Osteoblast (primary cell): ENCODE measurements at places on chromosomes 2 and 18. TPM values are rescaled to one million over a fixed set of nuclear protein-coding genes. Genes with fewer than 3 reads are reported as not detected.
A peak's percentile ranks its signal among the peaks of the same experiment; 100 is the strongest.

GRCh38 chr18:59502274-59503175 lies 143.5 kb upstream of the LMAN1 start:
- H3K27me3 ChIP-seq, result no peaks in the 10 kb centered on the region
- peak; percentile 85 for DNase-seq
- peak overlapping the region; percentile 92 for H3K27ac ChIP-seq
- peak overlapping the region; percentile 16 for H3K4me3 ChIP-seq

DNA sequence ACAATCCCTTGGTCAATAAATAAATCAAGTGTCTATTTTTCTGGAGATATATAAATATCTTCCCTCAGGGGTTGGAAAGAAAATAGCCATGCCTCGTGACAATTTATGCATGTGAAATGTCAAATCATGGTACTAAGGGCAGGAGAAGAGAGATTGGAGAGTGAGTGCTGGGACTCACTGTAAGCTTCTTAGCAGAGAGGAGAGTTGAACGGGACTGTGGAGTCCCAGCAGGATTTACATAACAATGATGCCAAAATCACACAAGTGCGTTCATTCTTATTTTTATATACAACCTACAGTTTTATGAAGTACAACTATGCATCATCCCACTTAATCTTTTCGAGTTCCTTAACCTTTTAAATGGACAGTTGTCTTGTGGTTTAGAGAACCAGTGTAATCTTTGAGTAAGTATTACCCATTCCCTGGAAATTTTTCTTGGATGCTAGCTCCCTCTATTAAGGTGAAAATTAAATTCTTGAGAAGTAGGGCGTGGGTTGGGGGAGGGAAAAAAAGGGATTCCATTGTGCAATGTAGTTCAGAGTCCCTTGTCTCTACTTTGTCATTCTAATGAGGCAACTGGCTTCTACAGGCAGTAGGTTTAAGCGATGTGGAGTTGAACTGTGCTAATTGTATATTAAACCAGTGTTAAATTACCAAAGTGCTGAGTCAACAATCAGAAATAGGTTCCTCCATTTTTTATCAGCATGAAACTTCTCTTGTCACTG lies 143.6 kb upstream of the EPHA4 start:
- H3K4me3 ChIP-seq, result no peak overlapping the region
- no peak for DNase-seq
- no peaks in the 10 kb centered on the region for H3K36me3 ChIP-seq
- peaks cover 7% of the 10 kb centered on the region for H3K4me1 ChIP-seq
- no peak overlapping the region for H3K27ac ChIP-seq
- no peaks in the 10 kb centered on the region for H3K27me3 ChIP-seq

DNA sequence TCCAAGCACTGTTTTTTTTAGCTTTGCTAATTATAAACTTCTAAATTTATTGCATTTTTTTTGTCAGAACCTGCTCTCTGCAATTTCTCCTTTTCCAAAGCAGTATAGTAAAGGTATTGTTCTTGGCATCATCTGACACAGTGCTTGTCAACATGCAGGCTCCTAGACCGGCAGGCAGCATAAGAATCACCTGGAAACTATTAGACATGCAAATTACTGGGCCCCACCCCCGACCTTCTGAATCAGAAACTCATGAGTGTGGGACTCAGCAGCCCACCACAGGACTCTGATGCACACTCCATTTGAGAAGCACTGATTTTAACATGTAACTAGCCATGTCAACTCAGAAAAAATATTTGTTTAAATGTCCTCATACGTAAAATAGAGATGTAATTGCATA lies 551.1 kb upstream of the CELF4 start:
- no peaks in the 10 kb centered on the region for H3K4me1 ChIP-seq
- H3K36me3 ChIP-seq, result no peaks in the 10 kb centered on the region
- DNase-seq, result no peak
- H3K4me3 ChIP-seq, result no peak overlapping the region
- no peaks in the 10 kb centered on the region for H3K27me3 ChIP-seq

GRCh38 chr2:105515581-105516415 lies 116.9 kb upstream of the FHL2 start:
- peaks cover 4% of the 10 kb centered on the region for H3K27me3 ChIP-seq
- H3K36me3 ChIP-seq, result no peaks in the 10 kb centered on the region
- no peak overlapping the region for H3K4me3 ChIP-seq
- peaks cover 28% of the 10 kb centered on the region for H3K4me1 ChIP-seq
- H3K27ac ChIP-seq, result no peak overlapping the region

GRCh38 chr18:57527556-57528229 lies 58.8 kb downstream of the FECH start:
- no peak overlapping the region for H3K4me3 ChIP-seq
- H3K27me3 ChIP-seq, result no peaks in the 10 kb centered on the region
- DNase-seq, result no peak
- no peaks in the 10 kb centered on the region for H3K36me3 ChIP-seq
- no peak overlapping the region for H3K27ac ChIP-seq
- H3K4me1 ChIP-seq, result no peaks in the 10 kb centered on the region

DNA sequence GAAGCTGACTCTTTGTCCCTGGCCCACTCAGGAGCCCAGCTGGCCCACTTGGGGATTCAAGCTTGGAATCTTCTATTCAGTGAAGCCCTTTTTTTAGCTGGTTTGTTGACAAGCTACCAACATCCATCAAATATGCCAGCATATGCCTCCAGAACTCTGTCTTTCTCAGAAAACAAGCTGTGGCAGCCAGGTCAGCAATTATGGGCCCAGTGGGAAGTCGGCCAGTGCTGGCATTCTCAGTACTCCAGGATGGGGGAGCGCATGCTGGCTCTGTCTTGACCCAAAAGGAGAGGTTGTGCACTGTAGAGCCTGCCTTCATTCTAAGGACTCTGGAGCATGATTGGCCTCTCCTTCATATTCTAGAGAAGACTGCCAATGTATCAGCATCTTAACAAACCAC lies 401.5 kb downstream of the CNTNAP5 start:
- no peaks in the 10 kb centered on the region for H3K4me1 ChIP-seq
- no peaks in the 10 kb centered on the region for H3K27me3 ChIP-seq
- no peaks in the 10 kb centered on the region for H3K36me3 ChIP-seq
- H3K4me3 ChIP-seq, result no peak overlapping the region
- no peak for DNase-seq

DNA sequence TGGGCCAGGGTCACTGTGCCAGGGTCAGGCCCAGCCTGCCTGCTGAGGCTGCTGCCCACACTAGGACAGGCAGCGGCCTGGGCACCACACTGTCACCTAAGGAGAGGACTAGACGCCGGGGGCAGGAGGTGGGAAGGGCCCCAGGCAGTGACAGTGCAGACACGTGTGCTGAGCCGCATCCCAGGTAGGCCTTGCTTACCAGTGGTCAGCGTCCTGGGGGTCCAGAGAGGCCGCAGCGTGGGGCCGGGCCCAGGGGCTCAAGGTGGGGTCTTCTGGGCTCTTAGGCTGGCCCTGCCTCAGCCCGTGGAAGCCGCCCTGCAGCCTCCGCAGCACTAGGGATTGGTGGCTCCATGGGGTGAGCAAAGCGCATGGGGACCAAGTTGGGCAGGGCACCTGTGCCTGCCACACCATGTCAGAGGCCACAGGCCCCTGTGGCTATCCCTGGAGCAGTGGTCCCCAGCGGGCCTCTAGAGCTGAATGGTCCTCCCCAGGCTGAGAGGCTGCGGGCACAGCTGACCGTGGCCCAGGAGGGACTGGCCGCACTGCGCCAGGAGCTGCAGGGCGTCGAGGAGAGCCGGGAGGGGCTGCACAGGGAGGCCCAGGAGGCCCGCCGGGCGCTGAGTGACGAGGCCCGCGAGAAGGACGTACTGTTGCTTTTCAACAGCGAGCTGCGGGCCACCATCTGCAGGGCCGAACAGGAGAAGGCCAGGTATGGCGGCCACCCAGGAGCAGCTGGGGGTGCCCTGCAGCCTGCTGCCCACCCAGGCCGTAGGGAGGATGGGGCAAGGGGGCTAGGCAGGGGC lies 35.2 kb upstream of the SNED1 start:
- H3K27ac ChIP-seq, result no peak overlapping the region
- H3K36me3 ChIP-seq, result no peaks in the 10 kb centered on the region
- H3K4me3 ChIP-seq, result no peak overlapping the region
- H3K4me1 ChIP-seq, result peaks cover 16% of the 10 kb centered on the region

DNA sequence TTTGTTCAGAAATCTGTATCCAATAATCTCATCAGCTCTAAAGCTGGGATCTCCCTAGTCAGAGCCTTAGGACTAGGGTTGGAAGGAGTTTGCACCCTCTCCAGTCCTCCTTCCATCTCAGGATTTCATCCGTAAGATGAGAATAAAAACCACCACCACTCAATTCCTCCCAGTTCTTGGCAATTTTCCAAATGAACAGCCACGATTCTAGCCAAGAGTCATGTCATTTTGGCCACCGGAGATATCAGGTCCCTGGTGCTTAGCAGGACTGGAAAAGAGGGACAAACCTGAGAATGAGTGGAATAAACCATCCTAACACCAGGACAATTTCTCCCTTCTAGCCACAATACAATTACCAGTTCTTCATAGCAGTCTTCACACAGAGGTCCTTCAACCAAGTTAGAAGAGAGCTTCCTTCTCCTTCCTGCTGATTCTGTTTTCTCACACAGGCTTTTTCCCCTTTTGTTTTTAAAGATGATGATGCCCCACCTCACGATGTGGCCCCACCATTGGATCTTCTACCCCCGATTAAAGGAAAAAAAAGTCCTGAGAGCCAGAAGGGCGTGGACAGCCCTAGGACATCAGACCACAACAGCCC lies 36.2 kb downstream of the KIAA2012 start:
- no peak overlapping the region for H3K4me3 ChIP-seq
- H3K4me1 ChIP-seq, result peaks cover 36% of the 10 kb centered on the region
- no peaks in the 10 kb centered on the region for H3K27me3 ChIP-seq
- no peaks in the 10 kb centered on the region for H3K36me3 ChIP-seq

DNA sequence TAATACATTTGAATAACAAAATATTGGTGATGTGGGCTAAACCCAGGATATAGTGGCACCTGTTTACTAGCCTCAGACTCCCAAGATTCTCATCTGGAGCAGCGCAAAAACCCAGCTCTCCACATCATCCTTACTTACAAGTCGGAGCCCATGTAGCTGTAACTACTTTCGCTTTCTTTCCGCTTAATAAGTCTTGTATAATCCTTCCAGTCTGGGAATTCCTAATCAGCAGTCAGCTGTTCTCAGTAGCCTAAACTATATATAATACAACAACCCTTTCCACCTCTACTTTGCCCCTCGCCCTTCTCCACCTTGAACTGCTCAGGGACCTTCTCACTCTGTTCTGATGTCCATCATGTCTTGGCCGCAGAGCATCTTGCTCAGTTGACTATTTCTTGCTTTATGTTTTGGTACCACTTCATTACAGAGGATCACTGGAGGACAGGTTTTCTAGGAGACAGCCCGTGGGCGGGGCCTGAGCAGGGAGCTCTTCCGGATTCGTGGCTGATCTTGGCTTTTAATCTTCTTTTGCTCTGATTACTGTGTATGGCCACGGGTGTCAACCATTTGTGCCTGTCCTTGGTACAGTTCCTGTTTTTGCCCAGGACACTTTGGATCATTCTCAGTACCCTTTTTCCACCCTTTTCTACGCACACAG lies 119.9 kb upstream of the SERTAD2 start:
- H3K36me3 ChIP-seq, result no peaks in the 10 kb centered on the region
- DNase-seq, result no peak
- H3K27me3 ChIP-seq, result no peaks in the 10 kb centered on the region
- peaks cover 29% of the 10 kb centered on the region for H3K4me1 ChIP-seq
- H3K4me3 ChIP-seq, result no peak overlapping the region

DNA sequence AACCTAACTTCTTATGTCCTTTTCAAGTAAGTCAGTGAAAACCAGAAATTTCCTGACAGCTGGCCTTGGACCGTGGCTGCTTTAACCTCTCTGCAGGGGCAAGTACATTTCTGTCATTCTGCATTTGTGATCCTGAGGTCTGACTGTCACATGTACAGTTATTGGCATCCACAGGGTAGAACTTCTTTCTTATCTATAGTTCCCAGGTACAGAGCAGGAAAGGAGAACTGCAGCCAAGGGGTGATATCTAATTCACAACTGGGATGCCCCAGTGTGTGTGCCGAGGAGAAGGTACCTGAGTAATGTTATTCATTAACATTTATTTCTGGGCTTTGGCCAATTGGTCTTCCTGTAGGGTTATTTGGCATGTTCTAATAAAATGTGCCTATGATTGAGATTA lies 468.9 kb downstream of the PARD3B start:
- H3K4me3 ChIP-seq, result no peak overlapping the region
- no peak for DNase-seq
- no peaks in the 10 kb centered on the region for H3K36me3 ChIP-seq
- H3K27ac ChIP-seq, result no peak overlapping the region

DNA sequence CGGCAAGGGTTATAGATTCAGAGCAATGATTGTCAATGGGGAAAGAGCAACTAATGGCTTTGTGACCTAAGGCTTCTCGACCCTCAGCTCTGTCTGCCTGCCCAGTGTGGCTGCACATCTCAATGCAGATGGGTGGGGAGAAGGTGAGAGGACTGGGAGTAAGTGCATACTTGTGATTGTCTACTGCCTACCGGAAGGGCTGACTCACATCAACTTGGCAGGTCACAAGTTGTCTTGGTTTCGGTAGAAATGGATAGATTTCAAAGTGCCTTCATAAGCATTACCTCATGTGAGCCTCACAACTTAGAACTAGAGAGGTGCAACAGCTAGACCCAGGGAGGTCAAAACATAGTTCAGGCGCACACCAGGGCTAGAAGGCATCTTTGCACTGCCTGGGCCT lies 29.4 kb downstream of the STAT1 start:
- no peak overlapping the region for H3K4me3 ChIP-seq
- peaks cover 100% of the 10 kb centered on the region for H3K36me3 ChIP-seq
- peak; percentile 78 for DNase-seq
- peaks cover 19% of the 10 kb centered on the region for H3K4me1 ChIP-seq
- peak overlapping the region; percentile 15 for H3K27ac ChIP-seq
- H3K27me3 ChIP-seq, result no peaks in the 10 kb centered on the region

DNA sequence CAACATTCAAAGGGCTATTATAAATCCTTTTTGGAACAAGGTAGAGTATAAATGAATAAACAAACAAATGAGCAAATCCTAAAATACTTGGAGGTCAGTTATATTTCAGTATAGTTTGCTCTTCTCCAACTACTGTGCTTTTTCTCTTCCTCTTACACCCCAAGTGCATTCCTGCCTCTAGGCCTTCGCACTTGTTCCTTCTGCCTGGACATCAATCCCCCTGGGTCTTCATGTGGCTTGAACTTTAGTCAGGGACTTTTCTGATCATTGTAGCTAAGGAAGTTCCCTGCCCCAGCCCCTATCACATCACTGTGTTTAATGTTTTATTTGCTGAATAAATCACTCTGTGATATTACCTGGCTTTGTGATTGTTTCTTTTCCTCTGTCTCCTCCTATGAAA lies 418.2 kb upstream of the HNRNPA3 start:
- no peaks in the 10 kb centered on the region for H3K27me3 ChIP-seq
- H3K4me1 ChIP-seq, result no peaks in the 10 kb centered on the region
- H3K36me3 ChIP-seq, result no peaks in the 10 kb centered on the region
- no peak overlapping the region for H3K4me3 ChIP-seq

RAMP1 gene
- 1.8 and 4.4 TPM in 2 replicates for total RNA-seq

LINC00305 gene
- not detected in 2 replicates for total RNA-seq

UGT1A10 gene
- not detected in 2 replicates for total RNA-seq
